ENCODE measurements at places on chromosomes 1 and 21.

- DNase-seq = no peak
Observed at GRCh38 chr1:229572286-229572685, 13.8 kb upstream of the ABCB10 start.

GRCh38 chr21:36504067-36505058, 24.4 kb upstream of the CLDN14 start:
- DNase-seq = peak; percentile 51

DNA sequence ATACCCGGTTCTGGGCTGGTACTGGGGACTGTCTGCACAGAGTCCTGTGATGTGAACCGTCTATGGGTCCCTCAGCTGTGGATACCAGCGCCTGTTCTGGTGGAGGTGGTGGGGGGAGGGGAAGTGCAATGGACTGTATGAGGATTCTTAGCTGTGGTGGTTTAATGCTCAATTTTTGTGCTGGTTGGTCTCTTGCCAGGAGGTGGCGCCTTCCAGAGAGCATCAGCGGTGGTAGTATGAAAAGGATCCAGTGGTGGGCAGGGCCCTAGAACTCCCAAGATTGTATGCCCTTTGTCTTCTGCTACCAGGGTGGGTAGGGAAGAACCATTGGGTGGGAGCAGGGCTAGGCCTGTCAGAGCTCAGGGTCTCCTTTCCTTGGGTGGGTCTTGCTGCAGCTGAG, 89.4 kb upstream of the B3GALT2 start:
- no peak for DNase-seq

DNA sequence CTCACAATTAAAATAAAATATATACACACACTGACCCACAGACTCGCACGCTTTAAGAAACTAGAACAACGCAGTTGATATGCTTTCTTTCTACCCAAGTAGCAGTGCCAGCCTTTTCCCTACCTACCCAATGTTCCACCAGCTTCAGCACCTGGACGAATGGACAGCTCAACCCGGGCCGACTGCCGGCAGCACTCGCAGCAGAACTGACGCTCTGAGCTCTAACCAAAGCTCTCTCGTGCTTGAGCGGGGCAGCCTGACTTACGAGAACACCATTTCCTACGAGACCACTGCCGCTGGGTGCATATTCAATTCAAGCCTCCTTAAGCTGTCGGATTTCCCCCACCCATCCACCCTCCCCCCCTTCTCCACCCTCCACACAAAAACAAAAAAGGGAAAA, 127.4 kb upstream of the DPYD start:
- DNase-seq = peak; percentile 42

- DNase-seq = no peak
Observed at GRCh38 chr1:93598861-93599439, 82.7 kb downstream of the BCAR3 start.

- DNase-seq = no peak
Observed at GRCh38 chr1:40076895-40077312, 20.1 kb downstream of the PPT1 start.

GRCh38 chr1:164702216-164702615, 143.2 kb downstream of the PBX1 start:
- DNase-seq = no peak

GRCh38 chr1:93095804-93096585, 16.9 kb downstream of the MTF2 start:
- DNase-seq = no peak

- DNase-seq = no peak
Observed at GRCh38 chr21:37711286-37711829, 204.9 kb downstream of the KCNJ6 start.

DNA sequence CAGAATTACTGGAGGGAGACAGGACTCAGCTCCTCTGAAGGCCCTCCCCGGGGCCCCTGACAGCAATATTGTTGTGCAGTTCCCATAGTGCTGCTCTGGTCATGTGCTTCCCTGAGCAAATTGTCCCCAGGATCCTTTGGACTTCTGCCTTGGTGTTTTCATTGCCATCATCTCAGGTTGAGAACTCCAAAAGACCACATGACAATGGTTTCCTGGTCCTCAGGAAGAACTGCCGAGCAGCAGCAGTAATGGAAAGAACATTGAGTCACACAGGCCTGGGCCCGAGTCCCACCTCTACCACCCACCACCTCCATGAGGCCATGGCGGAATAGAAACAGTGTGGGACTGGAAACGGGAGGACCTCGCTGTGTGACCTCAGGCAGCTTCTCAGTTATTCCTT, 6.3 kb upstream of the CTTNBP2NL start:
- DNase-seq = no peak

DNA sequence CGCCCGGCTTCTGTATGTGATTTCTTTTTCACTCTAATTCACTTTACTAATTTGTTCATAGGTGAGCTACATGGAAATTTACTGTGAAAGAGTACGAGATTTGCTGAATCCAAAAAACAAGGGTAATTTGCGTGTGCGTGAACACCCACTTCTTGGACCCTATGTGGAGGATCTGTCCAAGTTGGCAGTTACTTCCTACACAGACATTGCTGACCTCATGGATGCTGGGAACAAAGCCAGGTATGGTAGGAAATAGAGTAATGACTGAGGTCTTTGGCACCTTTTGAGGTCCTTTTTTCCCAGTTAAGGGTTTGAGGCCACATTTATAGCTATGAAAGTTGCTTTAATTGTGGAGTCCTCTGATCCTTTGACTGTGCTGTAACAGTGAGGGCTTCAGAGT, 56.9 kb downstream of the KIF1B start:
- no peak for DNase-seq

DNA sequence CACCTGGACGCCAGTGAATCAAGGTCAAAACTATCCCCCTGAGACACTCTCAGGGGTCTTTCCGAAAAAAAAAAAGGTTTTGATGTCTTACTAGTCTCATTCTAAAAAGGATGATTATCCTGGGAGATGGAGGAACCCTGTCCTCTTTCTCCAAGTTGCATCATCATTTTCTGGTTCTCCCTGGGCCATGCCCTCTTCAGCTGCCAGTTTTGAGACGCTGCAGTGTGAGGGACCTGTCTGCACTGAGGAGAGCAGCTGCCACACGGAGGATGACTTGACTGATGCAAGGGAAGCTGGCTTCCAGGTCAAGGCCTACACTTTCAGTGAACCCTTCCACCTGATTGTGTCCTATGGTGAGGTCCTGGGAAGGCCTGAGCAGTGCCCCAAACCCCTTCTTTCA, 3.5 kb downstream of the FCRLA start:
- DNase-seq = no peak

GRCh38 chr1:50880373-50880772, 79.7 kb downstream of the FAF1 start:
- DNase-seq = no peak
